ENCODE measurements at places on chromosomes 1 and 21. TPM values are rescaled to one million over a fixed set of nuclear protein-coding genes. Genes with fewer than 3 reads are reported as not detected.

- no peaks in the 10 kb centered on the region for H3K4me1 ChIP-seq
- peaks cover 3% of the 10 kb centered on the region for H3K36me3 ChIP-seq
- H3K27me3 ChIP-seq = no peaks in the 10 kb centered on the region
- no peak overlapping the region for H3K4me3 ChIP-seq
Measured at GRCh38 chr1:174258148-174258550, 98.8 kb downstream of the RABGAP1L start.

- no peaks in the 10 kb centered on the region for H3K36me3 ChIP-seq
- no peak for DNase-seq
- H3K27me3 ChIP-seq = peaks cover 4% of the 10 kb centered on the region
- no peak overlapping the region for H3K4me3 ChIP-seq
Measured at GRCh38 chr1:70536708-70537366, 125.8 kb downstream of the CTH start.

- peak overlapping the region; percentile 83 for H3K27ac ChIP-seq
- H3K4me1 ChIP-seq = peaks cover 54% of the 10 kb centered on the region
- DNase-seq = peak; percentile 83
Measured at GRCh38 chr1:180953291-180954004, 40.8 kb downstream of the KIAA1614 start.

DNA sequence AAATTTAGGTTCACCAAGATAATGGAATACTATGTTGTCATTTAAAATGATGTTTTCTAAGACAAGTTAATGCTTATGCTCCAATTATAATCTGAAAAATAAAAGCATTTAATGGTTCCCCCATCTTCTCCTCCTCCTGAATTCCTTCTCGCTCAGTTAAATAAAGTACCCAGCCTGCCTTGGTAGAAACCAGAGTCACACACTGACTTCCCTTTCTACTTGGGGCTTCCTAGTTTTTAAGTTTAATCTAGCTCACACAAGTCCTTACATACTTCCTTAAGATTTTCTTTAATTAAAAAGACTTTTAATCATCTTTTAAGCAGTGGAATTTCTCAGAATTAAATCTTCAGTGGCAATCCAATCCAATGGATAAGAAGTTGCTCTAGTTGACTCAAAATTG, 32.9 kb downstream of the CD58 start:
- no peak for DNase-seq
- H3K27ac ChIP-seq = no peak overlapping the region
- H3K4me3 ChIP-seq = no peak overlapping the region
- peaks cover 31% of the 10 kb centered on the region for H3K36me3 ChIP-seq
- peaks cover 4% of the 10 kb centered on the region for H3K4me1 ChIP-seq

GRCh38 chr1:212002536-212002935, 32.8 kb downstream of the INTS7 start:
- H3K27me3 ChIP-seq = no peaks in the 10 kb centered on the region
- peaks cover 32% of the 10 kb centered on the region for H3K36me3 ChIP-seq
- DNase-seq = no peak
- no peak overlapping the region for H3K4me3 ChIP-seq
- no peaks in the 10 kb centered on the region for H3K4me1 ChIP-seq
- H3K27ac ChIP-seq = no peak overlapping the region

DNA sequence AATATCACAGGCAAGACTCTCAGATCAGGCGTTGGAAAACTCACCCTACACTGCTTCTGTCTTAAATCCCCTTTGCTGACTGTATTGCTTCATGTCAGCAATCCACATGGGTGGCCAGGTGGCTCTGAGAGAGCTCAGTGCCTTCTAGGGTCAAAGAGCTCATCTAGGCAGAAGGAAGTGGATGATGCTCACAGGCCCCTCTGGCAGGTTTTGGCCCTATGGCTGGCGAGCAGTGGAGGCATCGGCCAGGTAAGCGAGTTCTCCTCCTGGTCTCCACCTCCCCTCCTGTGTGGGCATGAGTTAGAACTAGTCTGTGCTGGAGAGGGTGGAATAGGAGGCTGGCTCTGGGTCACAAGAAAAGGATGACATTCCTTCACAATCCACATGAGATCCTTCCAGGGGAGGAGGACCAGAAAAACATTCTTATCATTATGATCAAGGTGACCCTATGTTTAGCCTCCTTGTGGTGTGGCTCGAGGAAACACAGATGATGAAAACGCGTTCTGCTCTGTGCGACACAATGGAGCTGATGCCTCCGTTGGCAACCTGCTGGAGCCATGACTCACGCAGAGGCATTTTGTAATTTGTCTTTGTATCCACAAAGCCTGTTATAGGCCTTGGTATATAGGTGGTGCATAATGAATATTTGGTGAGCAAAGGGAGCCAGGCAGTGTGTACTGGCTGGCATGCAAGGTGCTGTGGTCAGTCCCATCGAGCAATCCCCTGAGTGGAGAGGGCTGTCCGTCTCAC, 264.6 kb upstream of the RAB4A start:
- H3K27me3 ChIP-seq = no peaks in the 10 kb centered on the region
- no peaks in the 10 kb centered on the region for H3K4me1 ChIP-seq
- H3K36me3 ChIP-seq = no peaks in the 10 kb centered on the region
- no peak overlapping the region for H3K27ac ChIP-seq
- no peak overlapping the region for H3K4me3 ChIP-seq

DNA sequence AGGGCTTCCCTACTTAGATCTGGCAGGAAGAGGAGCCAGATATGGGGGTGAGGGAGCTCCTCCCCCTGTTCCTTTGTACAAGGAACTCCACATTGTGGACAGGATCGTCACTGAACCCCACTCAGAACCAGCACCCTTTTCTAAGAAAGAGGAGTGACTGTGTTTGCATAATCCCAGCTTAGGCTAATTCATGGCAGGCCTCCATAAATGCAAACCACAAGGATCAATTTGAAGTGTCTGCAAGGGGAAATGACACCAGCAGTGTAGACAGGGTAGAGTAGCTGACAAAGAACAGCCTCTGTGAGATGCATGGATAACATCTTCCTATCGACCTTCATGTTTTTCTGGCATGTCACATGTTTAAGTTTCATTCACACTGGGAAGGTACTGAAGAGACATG, 11.7 kb downstream of the MX1 start:
- no peak for DNase-seq
- H3K36me3 ChIP-seq = peaks cover 84% of the 10 kb centered on the region
- no peak overlapping the region for H3K27ac ChIP-seq
- no peak overlapping the region for H3K4me3 ChIP-seq

DNA sequence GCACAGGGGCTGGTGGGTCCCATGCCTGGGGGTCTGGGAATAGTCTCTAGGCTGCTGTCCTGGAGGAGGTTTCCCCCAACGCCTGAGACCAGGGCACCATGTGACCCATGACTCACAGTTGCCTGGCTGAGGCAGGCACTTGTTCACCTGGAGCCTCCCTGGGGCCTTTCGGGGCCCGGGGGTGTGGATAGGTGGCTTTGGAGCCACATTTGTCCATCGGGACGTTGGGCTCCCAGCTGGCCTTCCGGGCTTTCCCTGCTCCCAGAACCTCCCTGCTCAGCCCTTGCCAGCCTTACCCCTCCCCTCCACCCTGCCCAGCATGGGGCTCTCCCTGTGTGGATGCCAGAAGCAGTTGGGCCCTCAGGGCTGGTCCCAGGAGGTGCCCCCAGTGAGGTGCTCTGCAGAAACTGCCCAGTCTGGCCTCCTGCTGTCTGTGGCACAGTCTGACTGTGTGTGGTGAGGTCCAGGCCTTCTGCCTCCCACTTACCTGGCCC, 14.2 kb downstream of the COL6A1 start:
- H3K4me1 ChIP-seq = peaks cover 12% of the 10 kb centered on the region
- no peak overlapping the region for H3K4me3 ChIP-seq

DNA sequence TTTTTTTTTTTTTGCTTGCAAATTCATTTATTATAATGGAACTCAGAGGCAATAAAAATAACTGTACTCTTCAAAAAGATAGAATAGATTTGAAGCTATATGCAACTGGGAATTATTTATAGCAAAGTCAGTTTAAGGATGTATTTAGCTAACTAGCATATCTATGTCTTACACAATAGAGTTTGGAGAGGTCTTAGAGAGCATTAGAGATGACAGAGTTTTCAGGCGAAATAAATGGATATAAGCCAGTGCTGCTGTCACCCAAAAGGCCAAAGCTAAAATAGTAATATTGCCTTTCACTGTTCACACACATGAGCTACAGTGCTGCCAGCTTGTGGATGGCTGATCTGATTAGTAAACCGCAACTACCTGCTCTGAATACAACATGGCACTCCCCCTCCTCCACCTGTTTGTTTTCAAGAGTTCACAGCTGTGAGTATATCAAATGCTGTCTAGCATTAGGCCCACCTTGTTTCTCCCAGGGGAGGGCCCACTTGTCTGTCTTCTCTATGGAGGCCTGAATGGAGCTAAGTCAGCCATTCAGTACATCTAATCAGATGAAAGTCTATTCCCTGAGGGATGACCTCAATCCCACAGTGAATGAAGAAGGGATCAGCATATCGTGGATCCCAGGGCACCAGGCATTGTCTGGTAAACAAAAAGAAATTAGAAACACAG, 25.2 kb upstream of the SSX2IP start:
- no peak overlapping the region for H3K27ac ChIP-seq
- DNase-seq = no peak
- H3K36me3 ChIP-seq = no peaks in the 10 kb centered on the region
- H3K4me1 ChIP-seq = no peaks in the 10 kb centered on the region

- peaks cover 38% of the 10 kb centered on the region for H3K36me3 ChIP-seq
- peaks cover 4% of the 10 kb centered on the region for H3K4me1 ChIP-seq
- H3K27ac ChIP-seq = no peak overlapping the region
- no peaks in the 10 kb centered on the region for H3K27me3 ChIP-seq
- no peak overlapping the region for H3K4me3 ChIP-seq
Measured at GRCh38 chr21:37240978-37241377, 26.2 kb downstream of the VPS26C start.

GRCh38 chr1:46528297-46528955, 23.0 kb downstream of the KNCN start:
- no peaks in the 10 kb centered on the region for H3K36me3 ChIP-seq
- H3K27me3 ChIP-seq = peaks cover 31% of the 10 kb centered on the region
- DNase-seq = no peak
- H3K4me3 ChIP-seq = no peak overlapping the region
- H3K4me1 ChIP-seq = peaks cover 23% of the 10 kb centered on the region

DNA sequence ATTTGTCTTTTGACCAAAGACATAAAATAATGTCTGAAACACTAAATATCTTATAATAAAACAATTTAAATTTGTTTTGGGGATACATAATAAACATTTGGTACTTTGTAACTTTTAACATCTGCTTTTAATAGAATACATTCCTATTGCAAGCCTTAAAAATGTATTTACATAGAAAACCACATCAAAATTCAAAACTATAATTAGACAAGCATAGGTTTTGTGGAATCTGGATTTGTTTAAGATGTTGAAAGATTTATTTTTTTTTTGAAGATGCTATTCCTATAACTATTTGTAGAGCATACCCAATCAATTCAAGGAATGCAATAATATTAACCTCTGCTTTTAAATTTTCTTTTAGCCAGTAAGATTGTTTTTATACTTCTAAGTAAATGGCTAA, 125.7 kb downstream of the FMN2 start:
- no peaks in the 10 kb centered on the region for H3K36me3 ChIP-seq
- no peak overlapping the region for H3K4me3 ChIP-seq
- H3K4me1 ChIP-seq = no peaks in the 10 kb centered on the region
- H3K27ac ChIP-seq = no peak overlapping the region

- peaks cover 18% of the 10 kb centered on the region for H3K4me1 ChIP-seq
- H3K27me3 ChIP-seq = peaks cover 25% of the 10 kb centered on the region
- peak overlapping the region; percentile 6 for H3K4me3 ChIP-seq
- no peaks in the 10 kb centered on the region for H3K36me3 ChIP-seq
- no peak overlapping the region for H3K27ac ChIP-seq
Measured at GRCh38 chr1:6962996-6963911, 178.0 kb downstream of the CAMTA1 start.

- H3K27ac ChIP-seq = no peak overlapping the region
- no peak overlapping the region for H3K4me3 ChIP-seq
- H3K36me3 ChIP-seq = peaks cover 26% of the 10 kb centered on the region
- no peaks in the 10 kb centered on the region for H3K4me1 ChIP-seq
Measured at GRCh38 chr1:100152271-100152670, 19.3 kb downstream of the TRMT13 start.

GRCh38 chr1:93519199-93519829, 71.4 kb downstream of the FNBP1L start:
- no peaks in the 10 kb centered on the region for H3K36me3 ChIP-seq
- H3K27me3 ChIP-seq = no peaks in the 10 kb centered on the region
- peak overlapping the region; percentile 6 for H3K27ac ChIP-seq

GRCh38 chr1:147717706-147718097, 42.7 kb downstream of the GJA5 start:
- H3K27ac ChIP-seq = peak overlapping the region; percentile 79
- no peak overlapping the region for H3K4me3 ChIP-seq
- H3K27me3 ChIP-seq = peaks cover 3% of the 10 kb centered on the region
- no peaks in the 10 kb centered on the region for H3K36me3 ChIP-seq

GRCh38 chr1:54014009-54014629, 3.9 kb downstream of the LDLRAD1 start:
- no peaks in the 10 kb centered on the region for H3K36me3 ChIP-seq
- peaks cover 17% of the 10 kb centered on the region for H3K4me1 ChIP-seq
- H3K4me3 ChIP-seq = no peak overlapping the region
- H3K27me3 ChIP-seq = peaks cover 5% of the 10 kb centered on the region
- no peak overlapping the region for H3K27ac ChIP-seq

- H3K4me1 ChIP-seq = no peaks in the 10 kb centered on the region
- no peak overlapping the region for H3K27ac ChIP-seq
- H3K4me3 ChIP-seq = no peak overlapping the region
- DNase-seq = no peak
- no peaks in the 10 kb centered on the region for H3K27me3 ChIP-seq
Measured at GRCh38 chr1:180290265-180291001, 60.4 kb downstream of the LHX4 start.

DNA sequence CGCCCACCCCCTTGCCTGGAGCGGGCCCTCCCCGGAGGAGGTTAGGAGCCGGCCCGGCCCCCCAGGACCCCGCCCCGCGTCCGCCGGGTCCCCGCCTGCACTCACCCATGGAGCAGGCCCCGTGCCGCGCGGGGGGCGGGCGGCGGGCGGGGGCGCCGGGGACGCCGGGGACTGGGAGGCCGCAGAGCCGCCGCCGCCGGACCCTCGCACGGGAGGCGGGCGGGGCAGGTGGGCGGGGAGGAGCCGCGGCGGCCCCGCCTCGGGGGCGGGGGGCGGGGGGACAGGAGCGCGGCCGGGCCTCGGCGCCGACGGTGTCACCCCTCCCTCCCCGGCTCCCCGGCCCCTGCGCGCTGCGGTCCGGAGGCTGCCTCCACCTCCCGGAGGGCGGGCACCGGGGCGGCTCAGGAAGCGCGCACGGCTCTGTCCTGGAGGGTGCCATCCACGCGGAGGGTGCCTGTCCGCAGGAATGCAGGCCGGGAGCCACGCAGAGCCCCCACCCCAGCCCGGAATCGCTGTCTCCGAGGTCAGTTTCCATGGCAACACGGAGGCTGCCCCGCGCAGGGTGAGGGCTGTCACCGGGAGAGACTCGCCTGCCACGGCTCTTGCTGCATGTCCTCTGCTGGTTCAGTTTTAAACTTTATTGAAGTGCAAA, 5.9 kb upstream of the PLEKHG5 start:
- H3K27ac ChIP-seq = peak overlapping the region; percentile 7
- H3K4me1 ChIP-seq = peaks cover 55% of the 10 kb centered on the region
- no peak for DNase-seq
- H3K4me3 ChIP-seq = peak overlapping the region; percentile 70
- H3K27me3 ChIP-seq = no peaks in the 10 kb centered on the region
- H3K36me3 ChIP-seq = no peaks in the 10 kb centered on the region

The FAM72C gene
- total RNA-seq = not detected

The BRDT gene
- not detected for total RNA-seq

The PFKFB2 gene
- total RNA-seq = 14.4 TPM

The COL9A2 gene
- total RNA-seq = 3.3 TPM

The C1orf52 gene
- 33.3 TPM for total RNA-seq

The ARHGEF16 gene
- total RNA-seq = 13.6 TPM

The LCE6A gene
- 64.6 TPM for total RNA-seq

The MRAP gene
- 1.8 TPM for total RNA-seq

The C1orf226 gene
- total RNA-seq = 3.1 TPM

The HOOK1 gene
- 35.3 TPM for total RNA-seq
